ENCODE measurements at places on chromosomes 7 and 10.

DNA sequence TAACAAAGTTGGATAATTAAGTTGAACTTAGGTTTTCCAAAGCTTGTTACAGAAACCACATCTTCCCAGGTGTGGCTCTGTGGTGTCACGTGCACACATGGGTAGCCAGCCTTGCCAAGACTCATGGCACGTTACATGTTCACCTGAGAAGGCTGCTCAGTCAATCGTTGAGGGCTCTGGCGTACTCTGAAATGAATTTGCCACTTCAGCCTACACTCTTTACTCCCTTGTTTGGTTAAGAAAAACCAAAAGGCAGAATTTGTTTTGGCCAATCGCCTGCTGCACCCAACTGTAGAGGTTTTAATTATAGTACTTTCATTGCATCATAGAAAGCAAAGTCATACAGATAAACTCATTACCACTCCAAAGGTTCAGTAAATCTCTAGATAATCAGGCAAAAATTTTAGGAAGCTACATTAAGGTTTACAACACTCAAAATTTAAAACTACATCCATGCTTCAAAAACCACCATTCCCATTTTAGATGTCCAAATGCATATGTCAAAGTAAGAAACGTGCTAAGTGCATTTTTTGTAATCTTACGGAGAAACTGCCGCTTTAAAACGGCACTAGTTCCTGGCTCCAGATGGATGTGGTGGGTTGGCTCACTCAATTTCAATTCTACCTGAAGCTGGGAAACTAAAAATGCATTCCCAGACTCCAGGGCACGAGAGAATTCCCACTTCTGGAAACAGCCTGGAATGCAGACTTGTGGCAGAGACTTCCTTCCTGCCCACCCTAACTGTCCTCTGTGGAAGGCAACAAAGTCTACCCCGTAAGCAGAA lies 88.4 kb downstream of the DIP2C start:
- DNase-seq = no peak

GRCh38 chr10:96238646-96239623 lies 32.4 kb downstream of the BLNK start:
- no peak for DNase-seq

DNA sequence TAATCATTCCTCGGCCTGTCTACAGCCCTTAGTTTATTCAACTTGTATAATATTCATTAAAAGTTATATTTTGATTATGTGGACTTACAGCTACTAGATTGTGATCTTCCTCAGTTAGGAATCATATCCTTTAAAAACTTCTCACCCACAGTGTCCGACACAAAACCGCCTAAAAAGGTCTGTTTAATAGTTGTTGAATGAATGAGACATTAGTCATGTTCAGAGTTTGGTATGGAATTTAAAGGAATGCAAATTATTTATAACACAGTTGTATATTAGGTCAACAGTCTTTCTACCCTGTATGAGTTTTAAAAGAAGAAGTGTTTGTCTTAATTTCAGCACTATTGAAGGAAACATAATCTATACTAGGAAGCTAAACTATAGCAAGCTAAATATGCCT lies 390.0 kb downstream of the ARL4A start:
- no peak for DNase-seq

DNA sequence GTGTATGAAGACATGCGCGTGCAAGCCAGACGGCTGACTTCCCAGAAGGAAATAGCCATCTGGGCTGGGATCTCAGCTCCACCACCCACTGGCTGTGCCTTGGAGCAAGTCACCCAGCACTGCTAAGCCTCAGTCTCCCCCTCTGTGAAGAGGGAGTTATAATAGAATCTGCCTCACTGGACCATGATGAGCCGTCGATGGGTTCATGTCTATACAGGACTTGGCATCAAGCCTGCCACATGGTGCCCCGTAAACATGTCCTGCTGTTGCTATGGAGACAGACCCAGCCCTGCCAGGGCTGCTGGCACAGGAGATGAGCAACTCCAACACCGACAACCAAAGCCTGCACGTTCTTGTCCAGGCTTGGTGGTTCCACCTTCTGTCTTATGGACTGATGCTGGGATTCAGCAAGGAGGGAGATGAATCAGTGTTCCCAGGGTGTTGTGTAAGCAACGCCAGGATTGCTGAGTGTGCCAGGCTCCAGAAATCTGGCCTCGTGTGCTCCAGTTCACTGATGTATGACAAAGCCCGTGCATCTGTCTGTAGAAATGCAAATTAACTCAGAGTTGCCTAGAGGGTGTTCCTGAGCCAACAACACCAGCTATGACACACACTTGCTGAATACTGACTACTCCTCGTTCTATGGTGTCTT lies 5.6 kb downstream of the GPR15LG start:
- DNase-seq = peak; percentile 44

DNA sequence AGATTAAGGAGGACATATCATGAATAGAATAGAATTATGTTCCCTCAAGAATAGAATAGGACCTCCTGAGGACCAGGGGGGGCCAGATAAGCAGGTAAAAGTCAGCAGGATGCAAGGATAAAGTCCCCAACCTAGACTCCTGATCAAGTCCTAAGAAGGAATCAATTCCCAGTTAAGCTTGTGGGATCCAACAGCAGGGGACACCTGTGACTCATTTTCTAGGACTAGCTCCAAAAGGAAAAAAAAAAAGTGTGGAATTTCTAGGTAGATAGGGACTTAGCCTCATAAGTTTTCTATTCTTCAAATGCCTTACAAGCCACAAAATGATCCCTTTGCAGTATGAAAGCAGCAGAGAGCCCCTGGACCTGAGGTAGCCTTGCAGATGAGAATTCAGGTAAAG lies 336.2 kb downstream of the WDR11 start:
- no peak for DNase-seq

DNA sequence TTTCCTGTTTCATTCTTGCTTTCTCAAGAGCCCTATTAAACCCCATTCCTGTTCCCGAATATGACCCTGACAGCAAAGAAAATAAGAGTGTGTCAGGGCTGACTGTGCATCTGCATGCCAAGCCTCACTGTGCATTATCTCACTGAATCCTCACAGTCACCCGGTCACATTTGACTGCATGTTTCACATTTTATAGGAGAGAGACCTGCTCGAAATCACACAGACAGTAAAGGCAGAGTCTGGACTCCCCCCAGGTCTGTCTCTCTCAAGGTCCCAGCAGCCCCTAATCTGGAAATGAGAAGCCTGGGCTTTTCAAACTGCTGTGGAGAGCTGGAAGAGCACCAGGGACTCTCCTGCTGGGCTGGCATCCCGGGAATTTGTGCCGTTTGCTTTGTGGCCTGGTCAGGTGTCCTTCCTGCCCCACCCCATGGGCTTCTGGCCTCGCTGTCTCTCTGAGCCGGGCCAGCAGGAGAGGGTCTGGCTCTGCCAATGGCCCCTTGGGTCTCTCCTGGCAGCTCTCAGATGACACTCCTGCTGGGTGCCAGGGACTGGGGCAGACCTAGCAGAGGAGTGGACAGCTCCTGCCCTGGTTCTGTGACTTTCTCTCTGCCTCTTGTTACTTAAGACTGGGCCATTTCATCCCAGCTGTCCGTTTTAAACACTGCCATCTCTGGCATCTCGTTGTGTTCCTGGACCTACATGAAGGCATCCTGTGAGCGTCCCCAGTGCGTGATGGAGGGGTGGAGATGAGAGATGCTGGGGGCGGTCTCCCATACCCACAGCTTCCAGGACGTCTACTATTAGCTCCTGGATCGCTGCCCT lies 173.6 kb downstream of the ARHGAP12 start:
- DNase-seq = no peak

- DNase-seq = no peak
Measured at GRCh38 chr10:64332551-64332950, 811.4 kb downstream of the REEP3 start.

DNA sequence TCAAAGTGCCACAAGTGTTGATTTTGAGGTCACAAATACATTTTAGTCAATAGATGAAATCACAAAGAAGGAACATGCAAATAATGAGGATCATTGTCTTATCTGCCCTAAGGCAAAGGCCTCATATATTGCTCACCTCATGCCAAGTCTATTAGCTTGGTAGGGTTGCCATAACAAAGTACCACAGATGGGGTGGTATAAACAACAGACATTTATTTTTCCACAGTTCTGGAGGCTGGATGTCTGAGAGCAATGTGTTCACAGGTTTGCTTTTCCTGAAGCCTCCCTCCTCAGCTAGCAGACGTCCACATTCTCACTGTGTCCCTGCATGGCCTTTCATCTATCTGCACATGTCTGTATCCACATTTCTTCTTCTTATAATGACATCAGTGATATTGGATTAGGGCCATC lies 59.6 kb downstream of the RELN start:
- DNase-seq = no peak

DNA sequence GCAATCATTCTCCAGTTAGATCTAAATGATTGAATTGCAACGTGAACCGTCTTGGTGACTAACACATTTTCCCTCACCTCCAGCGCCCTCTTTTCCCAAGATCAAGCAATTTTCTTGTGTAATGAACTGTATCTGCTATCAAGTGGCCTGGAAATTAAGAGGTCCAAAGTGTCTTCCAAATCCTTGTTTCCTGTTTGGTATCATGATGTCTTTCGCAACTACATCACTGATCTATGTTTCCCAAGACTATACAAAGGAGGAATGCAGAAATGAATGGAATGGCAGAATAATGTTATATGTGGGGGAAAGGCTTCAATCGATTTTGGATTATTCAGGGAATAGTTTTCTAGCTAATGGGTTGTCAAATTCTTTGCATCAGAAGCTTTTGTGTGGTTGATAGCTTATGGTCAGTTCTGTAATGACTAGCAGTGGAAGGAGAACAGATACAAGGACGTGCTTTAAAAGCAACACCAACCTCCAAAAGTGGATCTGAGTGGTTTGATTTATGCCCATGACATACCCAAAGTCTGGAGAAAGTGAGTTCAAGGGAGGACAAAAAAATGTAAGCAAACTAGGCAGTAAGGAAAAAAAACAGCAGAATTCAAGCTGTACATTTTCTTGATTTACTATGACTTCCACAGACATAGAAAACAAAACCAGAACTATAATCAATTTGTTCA lies 14.6 kb upstream of the ZEB1 start:
- no peak for DNase-seq

- no peak for DNase-seq
Measured at GRCh38 chr10:28367929-28368484, 65.1 kb upstream of the MPP7 start.

GRCh38 chr10:43220657-43221418 lies 46.0 kb downstream of the RASGEF1A start:
- DNase-seq = no peak

- no peak for DNase-seq
Measured at GRCh38 chr7:154912871-154913637, 89.9 kb downstream of the PAXIP1 start.
